ENCODE measurements at places on chromosomes 1 and 21.
A peak's percentile ranks its signal among the peaks of the same experiment; 100 is the strongest.

GRCh38 chr1:167272369-167272957, 51.8 kb downstream of the POU2F1 start:
- DNase-seq, result no peak

- DNase-seq, result no peak
Observed at GRCh38 chr1:156233426-156234127, 8.4 kb upstream of the BGLAP start.

DNA sequence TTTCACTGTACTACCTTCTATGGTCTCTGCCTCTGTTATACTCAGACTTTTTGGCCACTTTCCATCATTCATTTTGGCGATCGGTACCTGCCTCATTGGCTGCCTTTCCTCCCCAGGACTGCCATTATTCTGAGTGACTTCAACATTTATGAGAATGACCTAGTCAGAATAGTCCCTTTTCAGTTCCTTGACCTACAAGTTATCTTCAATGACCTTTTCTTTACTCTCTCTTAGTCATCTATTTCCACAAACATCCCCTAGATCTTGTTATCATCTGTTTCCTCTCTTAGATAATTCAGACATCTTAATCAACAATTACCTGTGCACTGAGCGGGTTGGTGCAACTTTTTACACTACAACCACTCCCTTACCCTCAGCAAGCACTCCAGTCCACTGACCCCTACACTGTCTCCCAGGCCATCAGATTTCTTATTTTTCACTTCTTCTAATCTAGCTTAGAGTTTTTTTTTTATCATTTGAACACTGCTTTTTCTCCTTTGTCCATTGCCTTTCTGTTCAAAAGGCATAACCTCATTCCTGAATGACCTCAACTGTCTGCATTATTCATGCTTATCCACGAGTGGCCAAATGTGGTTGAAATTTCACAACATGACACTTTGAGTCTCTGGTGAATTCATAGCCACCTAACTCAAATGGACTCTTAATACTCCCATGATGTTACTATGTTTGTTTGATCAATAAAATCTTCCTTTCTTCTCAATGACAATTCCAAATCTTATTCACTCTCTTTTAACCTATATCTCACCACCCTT, 112.7 kb downstream of the HMCN1 start:
- DNase-seq, result no peak

DNA sequence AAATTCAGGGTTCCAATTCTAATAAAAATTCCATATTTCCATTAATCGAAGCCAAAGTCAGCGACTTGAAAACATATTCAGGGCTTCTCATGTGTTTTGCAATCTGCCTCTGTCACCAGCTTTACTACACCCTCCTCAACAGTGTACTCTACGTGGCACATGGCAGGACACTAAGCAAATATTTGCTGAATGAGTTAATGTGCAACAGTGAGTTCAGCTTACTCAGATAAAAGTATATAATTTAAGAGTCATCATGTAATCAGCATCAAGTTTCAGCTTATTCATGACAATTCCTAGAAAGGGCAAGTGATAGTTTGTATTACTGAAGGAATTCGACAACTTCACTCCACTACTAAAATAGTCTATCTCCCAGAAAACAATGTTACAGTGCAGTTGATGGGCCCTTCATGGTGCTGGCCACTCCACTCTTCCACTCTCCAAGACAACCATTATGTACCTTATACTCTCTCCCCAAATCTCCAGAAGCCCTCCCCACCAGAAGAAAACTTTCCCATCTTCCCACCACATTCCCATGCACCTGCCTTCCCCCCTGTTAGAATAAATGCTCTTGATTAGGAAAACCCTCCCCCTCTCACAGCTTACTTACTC, 97.3 kb downstream of the TTLL7 start:
- DNase-seq, result no peak

DNA sequence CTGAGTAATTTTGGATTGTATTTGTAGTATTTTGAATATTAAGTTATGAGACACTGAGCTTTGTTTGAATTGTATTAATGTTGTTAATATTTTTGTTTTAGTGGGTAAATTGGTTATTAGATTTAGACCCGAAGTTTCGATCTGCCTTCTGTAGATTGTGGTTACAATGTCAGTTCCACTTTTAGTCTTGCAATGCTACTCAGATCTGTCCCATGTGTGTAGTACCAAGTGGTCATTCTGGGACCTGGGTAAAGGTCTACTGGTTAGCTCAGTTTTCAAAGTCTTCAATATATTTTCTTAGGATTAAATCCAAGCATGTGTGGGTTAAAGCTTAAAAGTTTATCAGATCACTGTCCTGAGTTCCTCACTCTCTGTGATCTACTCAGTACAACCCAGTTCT, 346.5 kb upstream of the PROX1 start:
- DNase-seq, result no peak

DNA sequence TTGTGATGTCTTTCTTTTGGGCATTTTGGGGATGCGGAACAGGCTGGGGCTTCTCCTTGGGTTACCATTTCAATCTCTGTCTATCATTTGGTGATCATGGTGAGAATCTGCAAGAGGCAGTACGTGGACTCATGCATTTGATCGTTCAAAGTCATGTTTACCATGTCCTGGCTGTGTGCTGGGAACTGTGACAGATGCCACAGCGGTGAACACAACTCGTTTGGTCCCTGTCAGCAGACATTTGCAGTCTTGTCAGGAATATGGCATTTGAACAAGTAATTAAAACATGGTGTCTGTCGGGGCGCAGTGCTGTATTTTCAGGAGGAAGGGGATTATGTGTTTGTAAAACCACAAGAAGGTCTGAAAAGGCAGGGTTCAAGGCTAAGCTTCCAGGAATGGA, 103.3 kb upstream of the IGSF21 start:
- no peak for DNase-seq

DNA sequence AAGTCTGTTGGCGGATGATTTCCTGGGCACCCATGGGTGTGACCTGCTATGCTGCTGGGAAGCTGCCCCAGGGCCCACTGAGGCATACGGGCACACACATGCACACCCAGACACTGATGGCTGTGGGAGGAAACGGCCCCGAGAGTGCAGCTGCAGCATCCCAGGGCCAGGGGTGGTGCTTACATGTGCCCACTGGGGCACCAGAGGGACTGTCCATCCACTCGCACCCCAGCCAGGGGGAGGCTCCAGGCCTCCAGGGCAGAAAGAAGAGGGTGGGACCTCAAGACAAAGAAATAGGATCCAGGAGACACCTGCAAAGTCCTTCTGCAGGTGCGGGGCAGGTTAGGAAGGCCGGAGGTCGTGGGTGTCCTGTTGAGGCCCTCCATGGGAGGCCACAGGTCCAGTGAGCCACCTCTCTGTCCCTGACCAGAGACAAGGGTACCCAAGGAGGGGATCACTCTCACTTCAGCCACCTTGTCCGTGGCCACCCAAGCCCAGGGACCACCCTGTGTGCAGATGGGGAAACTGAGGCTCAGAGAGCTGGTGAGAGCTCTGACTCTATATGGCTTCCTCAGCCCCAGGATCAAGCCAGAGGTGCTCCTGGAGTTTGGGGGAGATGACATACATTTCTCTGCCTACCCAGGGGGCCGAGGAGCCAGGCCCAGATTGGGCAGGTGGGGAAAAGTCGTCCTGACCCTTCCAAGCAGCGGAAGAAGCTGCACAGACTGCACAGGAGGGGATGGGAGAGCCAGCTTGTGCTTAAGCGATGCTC, 57.1 kb downstream of the WNT9A start:
- DNase-seq, result no peak

DNA sequence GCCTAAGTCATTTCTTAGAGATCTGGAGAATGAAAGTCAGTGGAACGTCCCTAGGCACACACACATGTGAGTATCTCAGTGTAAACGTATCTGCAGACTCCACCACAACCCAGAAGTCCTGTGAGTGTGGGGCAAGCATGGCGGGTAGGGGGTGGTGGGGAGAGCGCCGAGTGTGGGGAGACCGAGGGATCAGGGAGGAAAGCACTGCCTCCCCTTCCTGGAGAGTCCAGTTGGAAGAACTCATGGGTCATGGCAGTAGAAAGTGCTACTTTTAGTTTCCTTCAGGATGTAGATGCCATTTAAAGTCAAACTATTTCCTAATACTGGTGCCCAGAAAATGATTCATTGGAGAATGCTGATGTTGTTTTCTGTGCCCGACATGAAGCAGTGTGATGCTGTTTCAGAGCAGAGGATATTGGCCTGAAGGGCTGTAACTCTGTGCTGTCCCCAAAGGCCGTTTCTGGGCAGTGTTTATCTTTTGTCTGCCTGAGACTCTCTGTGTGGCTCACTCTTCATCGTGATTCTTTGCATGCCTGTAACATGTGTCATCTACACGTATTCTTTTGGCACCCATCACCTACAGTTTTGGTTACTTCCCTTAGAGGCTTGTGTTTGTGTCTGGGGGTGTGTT, 45.7 kb upstream of the TSPAN2 start:
- DNase-seq, result no peak

- no peak for DNase-seq
Observed at GRCh38 chr1:220300442-220301121, 28.3 kb upstream of the RAB3GAP2 start.

DNA sequence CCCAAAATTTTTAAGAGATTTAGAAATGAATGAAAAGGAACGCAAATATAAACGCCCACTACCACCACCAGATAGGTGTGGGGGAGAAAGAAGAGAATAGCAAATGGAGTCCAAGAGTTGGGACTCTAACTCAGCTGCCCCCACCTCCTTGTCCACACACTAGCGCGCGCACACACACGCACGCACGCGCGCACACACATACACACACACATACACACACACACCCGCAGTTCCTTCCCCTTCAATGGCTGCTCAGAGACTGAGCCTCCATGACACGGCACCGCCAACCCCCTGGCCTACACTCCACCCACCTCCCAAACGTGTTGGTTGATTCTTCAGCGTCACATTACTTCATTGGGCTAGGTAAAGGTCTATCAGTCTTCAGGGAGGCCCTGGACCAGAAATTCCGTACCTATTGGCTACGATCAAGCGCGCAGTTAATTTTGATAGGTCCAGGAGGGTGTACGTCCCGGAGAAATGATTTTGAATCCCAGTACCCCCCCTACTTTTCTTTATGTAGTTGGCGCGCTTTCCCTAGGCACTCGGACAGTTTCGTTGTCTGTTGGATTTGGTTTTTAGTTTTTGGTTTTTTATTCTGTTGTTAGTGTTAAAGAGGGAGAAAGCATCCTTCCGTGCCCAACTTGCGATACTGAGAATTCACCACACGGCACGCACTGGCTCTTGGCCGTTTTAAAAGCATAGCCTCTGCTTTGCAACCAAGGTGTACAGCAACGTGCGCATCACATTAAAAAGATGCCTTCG, at the start of gene ANP32E:
Gene ANP32E, minus strand, starts transcription at position 261 of the 762 bp plus-strand sequence. CDS start 326 bp downstream, outside the sequence.
- peak; percentile 81 for DNase-seq

- DNase-seq, result no peak
Observed at GRCh38 chr1:161225178-161225533, 704 bp upstream of the TOMM40L start.

DNA sequence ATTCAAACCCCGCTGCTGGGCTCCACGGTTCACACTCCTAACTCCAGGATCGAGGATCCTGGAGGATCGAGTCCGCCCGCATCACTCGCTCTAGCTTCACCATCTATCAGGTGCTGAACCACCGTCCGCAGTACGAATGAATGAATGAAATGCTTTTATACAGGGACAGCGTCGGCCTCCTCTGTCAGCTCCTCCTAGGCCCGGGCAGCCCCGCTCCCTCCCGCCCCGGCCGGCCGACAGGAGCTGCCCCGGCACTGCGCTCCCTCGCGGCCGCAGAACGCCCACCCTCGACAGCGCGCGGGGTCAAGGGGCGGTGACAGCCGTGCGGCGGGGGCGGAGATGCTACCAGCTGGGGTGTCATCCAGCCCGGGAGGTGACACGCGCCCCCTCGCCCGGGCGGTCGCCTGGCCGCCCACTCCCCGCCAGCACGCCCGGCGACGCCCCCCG, 520 bp downstream of the ZBTB17 start:
- DNase-seq, result peak; percentile 82

- DNase-seq, result no peak
Observed at GRCh38 chr1:111162488-111162880, 22.5 kb downstream of the CEPT1 start.

GRCh38 chr1:6271006-6271405, 10.1 kb upstream of the GPR153 start:
- DNase-seq, result no peak

DNA sequence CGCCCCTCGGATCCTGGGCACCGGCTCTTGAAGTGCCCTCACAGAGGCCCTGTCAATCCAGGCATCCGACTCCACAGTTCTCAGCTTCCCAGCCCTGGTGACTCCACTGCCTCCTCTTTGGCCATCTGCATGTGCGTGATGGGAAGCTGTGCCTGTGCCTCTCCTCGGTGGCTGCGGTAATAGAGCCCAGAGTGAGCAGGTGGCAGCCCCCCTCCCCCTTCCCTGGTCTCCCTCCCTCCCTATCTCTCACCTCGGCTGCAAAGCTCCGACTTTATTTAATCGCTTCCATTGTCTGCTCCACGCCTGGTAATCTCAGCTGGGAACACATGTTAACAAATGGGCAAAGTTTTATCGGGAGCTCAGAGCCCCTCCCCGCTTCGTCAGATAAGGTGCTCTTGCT, 91.9 kb downstream of the IGSF21 start:
- no peak for DNase-seq

GRCh38 chr21:45020629-45021427, 53.6 kb upstream of the ADARB1 start:
- no peak for DNase-seq

GRCh38 chr1:68344208-68344607, 105.5 kb downstream of the RPE65 start:
- no peak for DNase-seq

GRCh38 chr1:19385869-19386591, 73.9 kb downstream of the SLC66A1 start:
- no peak for DNase-seq

DNA sequence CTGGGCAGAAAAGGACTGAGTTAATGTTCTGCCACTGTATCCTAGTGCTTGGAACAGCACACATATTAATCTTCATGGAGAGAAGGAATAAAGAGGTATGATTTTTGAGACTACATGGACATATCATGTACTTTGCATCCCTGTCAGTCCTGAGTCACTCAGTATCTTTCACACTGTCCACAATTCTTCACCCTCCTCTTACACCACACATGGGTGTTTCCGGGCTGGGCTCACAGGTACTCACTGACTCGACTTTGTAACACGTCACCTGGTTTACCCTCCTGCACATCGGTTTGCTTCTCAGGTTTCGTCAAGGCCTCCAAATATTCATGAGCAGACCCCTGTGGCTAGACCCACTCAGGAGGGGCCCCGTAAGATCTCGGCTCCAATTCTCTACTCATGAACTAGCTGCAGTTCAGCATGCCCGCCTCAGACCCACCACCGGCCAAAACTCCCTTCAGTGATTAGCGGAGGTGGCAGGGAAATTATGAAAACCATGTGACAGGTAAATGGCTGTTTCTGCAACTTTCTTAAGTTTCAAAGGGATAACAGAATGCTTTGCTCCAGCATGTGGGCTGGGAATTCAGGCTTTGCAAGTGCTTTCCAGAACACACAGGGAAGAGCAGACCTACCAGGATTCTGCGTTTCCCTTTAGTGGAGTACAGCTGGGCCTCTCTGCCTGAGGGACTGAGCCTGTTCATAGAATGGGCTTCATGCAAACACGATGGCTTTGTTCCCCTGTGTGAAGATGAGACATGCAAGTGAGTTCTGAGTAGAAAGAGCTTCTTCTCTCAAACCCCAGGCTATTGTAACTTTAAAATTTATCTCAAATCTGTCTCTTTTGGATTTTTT, 31.3 kb upstream of the TRABD2B start:
- no peak for DNase-seq

- DNase-seq, result no peak
Observed at GRCh38 chr1:241870746-241871430, 22.9 kb downstream of the EXO1 start.

GRCh38 chr1:153963850-153964331, 554 bp upstream of the SLC39A1 start:
- DNase-seq, result no peak

GRCh38 chr1:248316796-248317195, 7.6 kb downstream of the OR2M7 start:
- no peak for DNase-seq

Data from stimulated activated CD8-positive, alpha-beta memory T cell treated with anti-CD3 and anti-CD28 coated beads, Interleukin-15, amount 100 ng/mL, for 4 hours (primary cell).